ENCODE measurements at places on chromosomes 12 and 14.

- no peak for DNase-seq
Observed at GRCh38 chr12:97316321-97316720, 146.3 kb upstream of the RMST start.

DNA sequence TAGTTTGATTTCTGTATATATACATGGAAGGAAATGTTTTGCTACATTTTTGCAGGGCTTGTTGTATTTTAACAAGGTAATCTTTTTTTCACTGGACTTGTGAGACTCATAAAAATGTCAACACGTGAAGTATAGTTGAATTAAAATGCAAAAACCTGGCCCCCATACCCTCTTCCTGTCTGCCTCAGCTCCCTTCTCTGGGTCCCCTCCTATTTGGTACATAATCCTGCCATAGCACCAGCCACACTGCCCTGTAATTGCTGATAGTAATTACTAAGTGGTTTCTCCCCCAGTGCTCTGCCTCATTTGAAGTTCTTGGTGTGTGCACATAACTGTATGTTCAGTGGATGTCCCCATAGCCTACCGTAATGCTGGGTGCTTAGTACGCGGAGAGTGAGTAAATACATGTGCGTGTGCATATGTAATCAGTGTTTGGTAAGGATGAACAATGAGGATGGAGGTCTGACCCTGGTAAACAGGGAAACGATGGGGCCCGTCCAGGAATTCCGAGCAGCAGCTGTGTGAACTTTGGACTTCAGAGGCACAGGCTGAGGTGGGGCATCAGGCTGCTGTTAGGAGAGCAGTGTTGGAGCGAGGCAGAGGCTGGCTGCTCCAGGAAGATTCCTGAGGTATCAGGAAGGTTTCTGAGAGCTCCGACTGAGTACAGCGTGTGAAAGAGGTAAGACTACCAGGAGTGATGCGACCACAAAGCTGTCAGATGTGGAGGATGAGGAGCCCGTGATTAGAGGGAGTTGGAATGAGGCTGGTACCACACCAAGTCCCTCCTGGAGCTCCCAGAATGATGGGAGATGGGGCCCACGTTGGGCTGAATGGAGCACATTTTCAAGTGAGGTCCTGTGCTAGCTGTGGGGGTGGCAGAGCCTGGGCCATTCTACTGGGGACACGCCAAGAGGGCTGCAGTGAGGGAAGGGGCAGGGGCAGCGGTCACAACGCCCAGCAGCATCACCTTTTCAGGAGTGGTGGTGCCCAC is 106.8 kb downstream of the PELI2 start:
- peak; percentile 76 for DNase-seq

DNA sequence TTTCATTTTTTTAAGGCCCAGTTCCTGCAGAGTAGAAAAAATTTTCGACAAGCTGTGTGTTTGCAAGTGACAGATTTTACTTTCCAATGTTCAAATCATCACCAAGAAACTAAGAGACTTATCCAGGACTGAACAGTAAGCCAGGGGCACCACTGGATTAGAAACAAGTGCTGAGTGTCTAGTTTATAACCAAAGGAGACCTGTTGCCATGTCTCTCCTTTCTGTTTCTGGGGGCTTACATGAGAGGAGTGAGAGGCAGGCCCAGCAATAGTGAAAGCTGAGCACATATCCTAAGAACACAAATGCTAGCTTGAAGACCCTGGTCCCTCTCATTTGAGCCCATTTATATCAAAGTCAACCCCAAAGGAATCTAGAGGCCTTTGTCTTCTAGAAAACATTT is 2.9 kb downstream of the IFNG start:
- no peak for DNase-seq

DNA sequence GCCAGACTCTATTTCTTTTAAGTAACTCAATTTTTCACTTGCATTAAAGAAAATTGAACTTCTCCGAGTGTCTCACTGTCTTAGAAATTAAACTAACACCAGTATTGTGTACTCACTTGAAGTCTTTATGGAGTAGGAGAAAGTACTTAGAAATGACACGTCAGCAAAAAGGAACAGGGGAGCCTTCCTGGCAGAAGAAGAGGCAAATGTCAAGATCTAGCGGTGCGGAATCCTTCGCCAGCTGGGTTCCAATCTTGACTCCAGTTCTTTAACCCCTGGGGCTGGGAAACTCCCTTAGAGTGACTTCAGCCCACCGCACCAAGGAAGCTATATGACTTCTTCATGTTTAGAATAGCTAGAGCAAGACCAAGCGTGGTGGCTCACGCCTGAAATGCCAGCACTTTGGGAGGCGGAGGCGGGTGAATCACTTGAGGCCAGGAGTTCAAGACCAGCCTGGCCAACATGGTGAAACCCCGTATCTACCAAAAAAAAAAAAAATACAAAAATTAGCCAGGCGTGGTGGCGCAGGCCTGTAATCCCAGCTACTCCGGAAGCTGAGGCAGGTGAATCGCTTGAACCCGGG is 34.4 kb downstream of the WBP11 start:
- DNase-seq = peak; percentile 69

- DNase-seq = no peak
Observed at GRCh38 chr12:62267480-62267879, 7.3 kb downstream of the USP15 start.

- peak; percentile 91 for DNase-seq
Observed at GRCh38 chr12:94618995-94619695, 31.2 kb downstream of the TMCC3 start.

- no peak for DNase-seq
Observed at GRCh38 chr12:15751741-15752140, 37.4 kb downstream of the EPS8 start.

DNA sequence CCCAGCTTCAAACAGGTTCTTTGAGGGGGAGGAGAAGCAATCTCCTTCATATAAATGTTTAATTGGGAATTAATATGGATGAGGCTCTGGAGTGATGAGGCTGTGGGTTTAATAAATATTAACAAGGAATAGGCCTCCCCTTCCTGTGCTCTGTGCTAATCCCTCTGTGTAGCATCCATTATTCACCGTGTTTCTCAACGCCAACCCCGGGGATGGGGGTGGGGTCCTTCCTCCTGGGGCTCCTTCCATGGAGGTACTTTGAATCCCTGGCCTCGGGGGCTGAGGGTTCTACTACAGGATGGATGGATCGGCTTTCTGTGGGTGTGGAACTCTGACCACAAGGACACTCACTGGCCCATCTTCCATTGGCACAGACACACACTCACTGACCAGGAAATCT is 34.9 kb upstream of the TMEM179 start:
- DNase-seq = no peak

DNA sequence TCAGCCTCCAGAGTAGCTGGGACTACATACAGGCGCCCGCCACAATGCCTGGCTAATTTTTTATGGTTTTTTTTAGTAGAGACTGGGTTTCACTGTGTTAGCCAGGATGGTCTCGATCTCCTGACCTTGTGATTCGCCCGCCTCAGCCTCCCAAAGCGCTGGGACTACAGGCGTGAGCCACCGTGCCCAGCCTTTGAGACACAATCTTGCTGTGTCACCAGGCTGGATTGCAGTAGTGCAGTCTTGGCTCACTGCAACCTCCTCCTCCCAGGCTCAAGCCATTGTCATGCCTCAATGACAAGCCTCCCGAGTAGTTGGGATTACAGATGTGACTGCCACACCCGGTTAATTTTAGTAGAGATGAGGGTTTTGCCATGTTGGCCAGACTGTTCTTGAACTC is 21.3 kb upstream of the STRN3 start:
- no peak for DNase-seq

- peak; percentile 41 for DNase-seq
Observed at GRCh38 chr12:130916241-130916911, 37.3 kb upstream of the ADGRD1 start.

DNA sequence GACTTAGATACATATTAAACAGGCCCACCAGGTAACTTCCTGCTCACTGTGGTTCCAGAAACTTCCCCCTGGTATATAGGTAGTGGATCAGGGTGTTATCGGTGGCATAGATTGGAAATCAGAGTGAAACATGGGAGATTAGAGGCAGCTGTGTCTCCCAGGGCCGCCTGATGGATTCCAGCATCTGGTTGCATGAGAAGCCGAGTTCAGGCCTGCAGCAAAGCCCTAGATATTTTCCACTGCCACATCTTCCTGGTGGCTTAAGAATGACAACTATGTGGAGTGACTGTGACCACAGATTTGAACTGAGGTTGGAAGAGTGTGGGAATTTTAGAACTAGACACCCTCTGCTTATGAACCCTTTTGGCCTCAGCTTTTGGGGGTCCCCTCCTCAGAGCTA is 184.8 kb upstream of the NTF3 start:
- DNase-seq = no peak

GRCh38 chr14:77039285-77040058 is 11.0 kb upstream of the IRF2BPL start:
- DNase-seq = no peak

DNA sequence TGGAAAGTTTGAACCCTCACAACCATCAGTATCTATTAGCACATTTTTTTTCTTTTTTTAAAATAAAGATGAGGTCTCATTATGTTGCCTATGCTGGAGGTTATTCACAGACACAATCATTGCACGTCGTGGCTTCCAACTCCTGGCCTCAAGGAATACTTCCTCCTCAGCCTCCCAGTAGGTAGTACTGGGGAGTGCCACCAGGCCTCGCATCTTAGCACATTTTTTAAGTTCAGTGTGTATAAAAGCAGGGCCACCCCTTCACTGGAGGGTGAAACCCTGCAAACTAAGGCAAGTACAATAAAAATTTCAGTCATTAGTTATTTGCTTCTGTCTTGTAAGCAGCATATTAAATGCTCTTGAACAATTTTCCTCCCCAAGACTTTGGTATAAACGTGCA is 114.2 kb upstream of the SINHCAF start:
- DNase-seq = no peak

GRCh38 chr12:43590307-43590706 is 38.3 kb upstream of the ADAMTS20 start:
- DNase-seq = no peak

GRCh38 chr14:74856366-74856765 is 19.6 kb downstream of the PROX2 start:
- no peak for DNase-seq

DNA sequence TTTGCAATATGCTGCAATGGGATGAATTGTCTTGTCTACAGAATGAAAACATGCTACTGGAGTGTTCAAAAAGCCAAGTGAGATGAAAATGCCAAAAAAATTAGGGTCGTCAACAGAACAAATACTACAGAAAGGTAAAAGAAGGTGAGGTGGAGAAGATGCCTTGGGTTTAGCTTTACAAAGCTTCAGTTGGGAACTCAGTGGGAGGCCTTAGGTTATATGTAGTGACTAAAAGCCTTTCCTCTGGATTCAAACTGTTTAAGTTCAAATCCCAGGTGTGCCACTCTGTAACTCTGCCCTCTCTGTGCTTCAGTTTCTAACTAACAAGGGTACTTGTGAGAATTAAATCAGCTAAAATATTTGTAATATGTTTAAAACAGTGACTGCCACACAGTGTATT is 84.9 kb upstream of the PDE3A start:
- DNase-seq = no peak

- DNase-seq = no peak
Observed at GRCh38 chr12:120252071-120252906, 13.2 kb downstream of the PXN start.

DNA sequence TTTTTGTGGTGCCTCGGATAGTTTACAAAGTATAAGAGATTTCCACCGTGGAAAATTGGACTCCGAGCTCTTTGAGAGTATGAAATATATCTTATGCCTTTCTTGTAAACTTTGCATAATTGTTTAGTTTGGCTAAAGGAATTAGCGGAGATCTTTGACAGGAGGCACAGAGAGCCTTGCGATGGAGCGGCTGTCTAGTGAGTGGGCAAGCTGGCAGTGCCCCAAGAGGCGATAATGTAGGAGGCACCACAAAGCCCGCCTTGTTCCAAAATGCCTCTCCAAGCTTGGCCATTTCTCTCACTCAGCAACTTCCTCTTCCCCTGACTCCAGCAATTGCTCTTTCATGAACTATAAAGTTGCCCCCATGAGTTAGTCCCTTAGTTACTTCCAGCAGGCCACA is 270.1 kb upstream of the PRICKLE1 start:
- no peak for DNase-seq

- no peak for DNase-seq
Observed at GRCh38 chr12:124278389-124279101, 16.3 kb upstream of the RFLNA start.

- peak; percentile 93 for DNase-seq
Observed at GRCh38 chr12:66241061-66242043, 52.3 kb downstream of the IRAK3 start.

GRCh38 chr12:94603434-94604365 is 46.7 kb downstream of the TMCC3 start:
- no peak for DNase-seq

DNA sequence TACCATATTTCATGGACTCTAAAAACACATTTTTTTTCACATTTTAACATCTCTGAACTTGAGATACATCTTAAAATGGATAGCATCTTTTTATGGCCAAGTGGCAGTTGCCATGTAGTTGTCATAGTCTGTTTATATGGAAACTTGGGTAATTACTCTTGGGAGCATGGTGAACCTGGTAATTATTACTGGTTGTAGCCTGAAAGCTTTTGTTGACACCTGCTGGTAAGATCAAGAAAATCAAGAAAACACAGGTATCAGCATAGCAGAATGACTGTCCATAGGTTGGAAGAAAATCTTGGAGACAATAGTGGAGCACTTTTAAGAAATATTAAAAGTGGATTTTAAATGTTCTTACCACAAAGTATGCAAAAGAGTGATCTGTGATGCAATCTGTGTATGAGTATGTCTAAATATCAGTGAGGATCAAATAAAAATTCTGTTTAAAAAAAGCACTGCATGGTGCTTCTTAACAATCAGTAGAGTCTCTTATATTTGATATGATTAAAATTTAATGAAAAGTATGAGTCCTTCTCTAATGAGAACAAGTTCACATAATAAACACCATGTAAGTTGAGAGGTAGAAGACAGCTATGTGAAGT is 44.2 kb downstream of the TTC8 start:
- peak; percentile 64 for DNase-seq

- no peak for DNase-seq
Observed at GRCh38 chr12:48979602-48980388, 1.7 kb downstream of the WNT1 start.

DNA sequence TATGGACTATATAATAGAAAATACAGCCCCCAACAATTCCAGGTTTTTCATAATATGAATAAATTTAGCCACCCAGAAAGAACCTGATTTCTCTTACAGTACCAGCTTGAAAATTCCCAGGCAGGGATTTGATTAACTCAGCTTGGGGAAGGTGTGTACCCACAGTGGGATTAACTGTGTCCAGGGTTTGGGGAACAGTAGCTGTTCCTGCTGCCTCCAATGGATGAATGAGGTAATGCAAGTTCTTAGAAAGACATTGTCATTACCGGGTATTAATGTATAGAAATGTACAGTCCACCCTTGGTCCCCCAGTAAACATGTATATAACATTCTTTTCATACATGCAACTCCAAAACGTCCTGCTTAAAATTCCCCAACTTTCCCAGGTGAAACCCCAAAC is 115.6 kb downstream of the LRIG3 start:
- no peak for DNase-seq
